ENCODE measurements at places on chromosomes 3 and 15.

DNA sequence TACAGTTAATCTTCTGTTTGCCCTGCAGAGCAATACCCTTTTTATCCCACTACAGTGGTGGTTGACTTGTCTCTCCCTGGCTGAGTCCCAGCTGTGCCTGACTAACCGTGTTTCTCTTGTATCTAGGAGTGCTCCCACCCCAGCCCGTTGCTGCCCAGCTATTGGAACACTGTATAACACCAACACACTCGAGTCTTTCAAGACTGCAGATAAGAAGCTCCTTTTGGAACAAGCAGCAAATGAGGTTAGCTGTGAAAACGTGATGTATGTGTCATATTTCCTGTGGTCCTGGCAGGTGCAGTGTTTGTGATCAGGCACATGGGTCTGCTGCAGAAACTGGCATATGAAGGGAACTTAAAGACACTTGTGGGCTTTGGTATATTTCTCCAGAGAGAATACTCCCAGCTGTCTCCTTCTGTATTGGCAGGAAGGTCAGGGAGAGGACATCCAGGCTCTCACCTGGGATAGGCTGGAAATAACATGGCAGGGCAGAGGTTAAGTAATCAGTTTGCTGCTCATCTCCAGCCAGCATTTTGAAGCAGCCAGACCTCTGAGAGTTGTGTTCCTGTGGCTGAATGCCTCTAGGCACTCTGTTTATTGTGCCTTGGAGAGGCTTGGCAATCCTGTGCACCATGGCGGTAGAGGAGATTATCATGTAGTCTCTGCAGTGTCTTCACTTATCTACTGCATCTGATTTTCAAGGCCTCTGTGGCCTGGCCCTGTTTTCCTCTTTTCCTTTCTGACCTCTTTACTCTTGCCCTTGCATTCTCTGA is 34.8 kb downstream of the ATG7 start:
- DNase-seq = peak; percentile 59

GRCh38 chr3:112333002-112333380 is at the start of gene CD200:
Gene CD200, plus strand, starts transcription at chr3:112333156. Its CDS starts 57 bp downstream, at chr3:112333213.
- DNase-seq = peak; percentile 26

DNA sequence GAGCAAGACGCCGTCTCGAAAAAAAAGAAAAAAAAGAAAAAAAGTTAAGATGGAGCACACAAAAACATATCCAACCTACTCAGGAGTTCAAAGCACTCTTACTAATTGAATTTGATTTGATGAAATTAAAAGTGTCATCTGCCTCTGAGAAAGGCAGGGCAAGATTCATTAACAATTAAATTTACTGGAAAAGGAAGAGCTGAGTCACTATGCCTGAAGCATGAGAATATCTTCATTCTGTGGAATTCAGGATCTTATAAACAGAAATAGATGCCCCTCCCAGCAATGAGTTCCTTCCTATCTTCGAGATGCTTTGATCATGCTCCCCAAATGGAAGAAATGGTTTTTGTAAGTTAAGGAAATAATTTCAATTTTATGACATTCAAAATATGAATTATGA is 61.0 kb upstream of the ST3GAL6 start:
- no peak for DNase-seq

GRCh38 chr15:40953713-40954074 is 423 bp downstream of the CHAC1 start:
- no peak for DNase-seq

GRCh38 chr15:29708519-29708918 is 113.7 kb downstream of the TJP1 start:
- DNase-seq = no peak

- DNase-seq = no peak
Observed at GRCh38 chr3:100437721-100438622, 36.6 kb downstream of the LNP1 start.

- no peak for DNase-seq
Observed at GRCh38 chr3:162122405-162122804, 625.8 kb downstream of the OTOL1 start.

- no peak for DNase-seq
Observed at GRCh38 chr15:81031203-81031602, 30.5 kb downstream of the TLNRD1 start.

DNA sequence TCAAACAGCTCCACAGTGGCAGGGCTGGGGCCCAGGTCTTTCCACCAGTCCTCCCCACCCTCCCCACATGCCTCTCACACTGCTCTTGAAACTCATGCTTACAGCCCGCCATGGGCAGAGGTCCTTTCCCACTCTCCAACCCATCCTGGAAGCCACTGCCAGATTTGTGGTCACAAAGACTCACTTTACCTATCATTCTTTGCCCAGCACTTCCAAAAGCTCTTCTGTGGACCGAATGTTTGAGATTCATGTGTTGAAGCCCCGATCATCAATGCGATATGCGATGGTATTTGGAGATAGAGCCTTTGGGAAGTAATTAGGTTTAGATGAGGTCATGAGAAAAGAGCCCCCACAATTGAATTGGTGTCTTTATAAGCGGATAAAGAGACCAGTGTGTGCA is 247.8 kb downstream of the VPS13C start:
- DNase-seq = no peak

GRCh38 chr3:170740726-170741591 is 129.0 kb downstream of the RPL22L1 start:
- DNase-seq = peak; percentile 42

GRCh38 chr15:38671006-38671387 is 106.4 kb upstream of the RASGRP1 start:
- DNase-seq = no peak

GRCh38 chr3:188133646-188134045 is 20.3 kb upstream of the LPP start:
- DNase-seq = peak; percentile 82

All from brain microvascular endothelial cell (primary cell).